Fibroblast of skin of back (primary cell): ENCODE measurements at places on chromosomes 5 and 9.

- no peak for DNase-seq
These were observed 151.6 kb downstream of the SLIT3 start for GRCh38 chr5:169149317-169149716.

DNA sequence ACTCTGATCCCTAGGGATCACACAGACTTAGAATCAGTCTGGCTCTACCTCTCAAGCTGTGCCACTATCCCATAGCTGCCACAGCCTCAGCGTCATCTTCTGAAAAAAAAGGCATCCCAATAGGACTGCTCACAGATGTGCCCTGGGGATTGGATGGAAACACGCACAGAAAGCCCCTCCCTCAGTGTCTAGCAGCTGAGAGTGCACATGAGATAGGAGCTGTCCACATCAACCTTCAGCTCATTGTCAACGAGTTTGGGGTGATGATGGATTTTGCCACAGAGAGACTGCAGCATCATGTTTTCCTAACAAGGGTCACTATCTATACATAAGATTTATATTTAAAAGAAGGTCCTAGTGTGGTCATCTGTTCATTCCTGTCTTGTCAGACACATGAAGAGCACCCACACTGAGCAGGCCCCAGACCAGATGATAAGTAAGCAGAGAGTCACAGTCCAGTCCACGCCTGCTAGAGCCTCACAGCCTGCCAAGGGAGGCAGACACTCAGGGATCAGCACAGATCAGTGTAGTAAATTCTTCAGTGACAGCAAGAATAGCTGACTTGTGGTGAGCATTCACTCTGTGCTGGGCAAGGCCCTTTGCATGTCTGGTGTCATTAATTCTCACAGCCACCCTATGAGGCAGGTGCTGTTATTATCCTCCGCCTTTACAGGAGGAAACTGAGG is 25.8 kb downstream of the AFAP1L1 start:
- no peak for DNase-seq

GRCh38 chr5:87245451-87245850 is 22.2 kb upstream of the RASA1 start:
- DNase-seq, result no peak

DNA sequence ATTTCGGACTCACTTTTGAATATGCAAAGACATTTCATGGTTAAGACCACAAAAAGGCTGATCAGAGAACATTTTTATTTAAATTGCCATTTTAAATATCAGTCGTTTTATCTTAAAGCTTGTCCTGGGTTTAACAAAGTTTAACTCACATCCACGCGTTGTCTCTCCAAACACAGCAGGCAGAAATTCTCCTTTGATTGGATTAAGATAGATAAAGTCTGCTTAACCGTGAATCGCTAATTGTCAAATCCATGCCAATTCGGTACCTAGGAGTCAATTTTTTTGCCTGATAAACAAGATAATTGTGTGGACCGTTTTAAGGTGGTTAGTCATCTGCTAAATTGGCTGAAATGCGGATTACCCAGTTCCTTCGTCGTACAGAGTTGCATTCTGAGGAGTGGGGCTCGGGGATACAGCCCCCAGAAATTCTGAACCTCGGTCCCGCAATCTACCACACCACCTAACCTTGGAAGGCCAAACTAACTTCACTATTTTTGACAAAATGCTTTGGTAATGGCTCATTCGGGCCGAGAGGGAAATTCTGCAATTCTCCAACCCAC is 665 bp upstream of the BTF3 start:
- no peak for DNase-seq

DNA sequence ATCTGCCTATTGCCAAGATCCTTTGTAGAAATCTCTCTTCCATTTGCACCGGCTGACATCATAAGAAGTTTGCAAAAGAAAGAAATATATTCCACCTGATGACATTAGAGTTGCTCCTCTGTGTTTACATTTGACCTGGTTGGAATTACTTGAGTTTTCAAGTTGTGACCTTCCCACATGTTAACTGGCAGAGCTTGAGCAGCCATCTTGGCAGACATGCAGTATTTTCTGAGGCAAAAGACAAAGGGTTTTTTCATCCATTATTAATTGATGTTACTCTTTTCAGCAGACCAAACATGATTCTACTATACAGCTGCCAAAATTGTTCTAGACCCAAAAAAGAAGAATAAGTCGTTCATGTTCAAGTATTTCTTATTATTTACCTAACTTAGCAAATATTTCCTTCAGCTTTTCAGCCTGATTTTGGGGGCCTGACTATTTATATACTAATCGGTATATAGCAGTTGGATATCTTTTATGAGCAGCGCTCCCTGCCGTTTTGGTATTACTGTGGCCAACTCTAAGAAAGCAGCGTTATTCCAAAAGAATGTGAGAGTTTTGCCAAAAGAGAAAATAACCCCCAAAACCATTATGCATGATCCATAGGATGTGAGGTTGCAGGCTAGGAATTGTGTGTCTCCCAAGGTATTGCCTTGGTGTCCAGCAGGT is 212.9 kb downstream of the PBX3 start:
- DNase-seq, result no peak

DNA sequence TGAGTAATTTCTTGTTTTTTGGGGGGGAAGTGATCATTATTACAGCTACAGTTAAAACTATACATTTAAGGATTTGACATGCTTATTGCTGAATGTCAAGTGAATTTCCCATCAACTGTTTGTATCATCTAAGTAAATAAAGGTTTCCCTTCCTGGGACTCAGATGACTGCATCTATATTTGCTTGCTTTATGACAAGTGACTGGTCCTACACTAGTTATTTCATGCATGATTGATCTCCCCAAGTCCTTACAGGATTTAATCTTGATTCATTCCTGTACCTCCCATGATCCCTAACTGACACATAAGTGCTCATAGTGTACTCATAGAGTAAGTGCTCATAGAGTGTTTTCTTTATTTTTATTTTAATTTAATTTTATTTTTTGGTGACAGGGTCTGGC is 2.8 kb downstream of the TXNDC8 start:
- no peak for DNase-seq

GRCh38 chr5:119327018-119327417 is 28.8 kb upstream of the TNFAIP8 start:
- peak; percentile 58 for DNase-seq

- peak; percentile 40 for DNase-seq
These were observed 117.8 kb upstream of the SARDH start for GRCh38 chr9:133855802-133856521.

DNA sequence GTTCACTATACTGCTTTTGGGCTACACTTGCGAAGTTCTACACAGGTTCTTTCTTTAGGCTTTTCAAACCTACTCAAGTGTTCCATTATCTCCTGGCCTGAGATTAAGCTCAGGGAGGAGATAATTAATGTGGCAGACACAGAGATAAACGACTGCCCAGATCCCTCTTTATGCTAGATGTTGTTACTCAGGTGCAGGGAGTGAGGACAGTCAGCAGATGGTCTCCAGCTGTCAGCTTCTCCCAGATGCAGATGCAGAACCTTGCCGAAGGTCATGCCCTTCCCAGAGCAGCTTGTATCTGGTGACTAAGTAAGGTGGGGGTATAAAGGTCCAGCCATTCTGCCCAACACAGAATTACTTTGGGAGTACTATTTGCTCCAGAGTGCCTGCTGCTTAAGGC is 166.2 kb downstream of the ZNF462 start:
- no peak for DNase-seq

DNA sequence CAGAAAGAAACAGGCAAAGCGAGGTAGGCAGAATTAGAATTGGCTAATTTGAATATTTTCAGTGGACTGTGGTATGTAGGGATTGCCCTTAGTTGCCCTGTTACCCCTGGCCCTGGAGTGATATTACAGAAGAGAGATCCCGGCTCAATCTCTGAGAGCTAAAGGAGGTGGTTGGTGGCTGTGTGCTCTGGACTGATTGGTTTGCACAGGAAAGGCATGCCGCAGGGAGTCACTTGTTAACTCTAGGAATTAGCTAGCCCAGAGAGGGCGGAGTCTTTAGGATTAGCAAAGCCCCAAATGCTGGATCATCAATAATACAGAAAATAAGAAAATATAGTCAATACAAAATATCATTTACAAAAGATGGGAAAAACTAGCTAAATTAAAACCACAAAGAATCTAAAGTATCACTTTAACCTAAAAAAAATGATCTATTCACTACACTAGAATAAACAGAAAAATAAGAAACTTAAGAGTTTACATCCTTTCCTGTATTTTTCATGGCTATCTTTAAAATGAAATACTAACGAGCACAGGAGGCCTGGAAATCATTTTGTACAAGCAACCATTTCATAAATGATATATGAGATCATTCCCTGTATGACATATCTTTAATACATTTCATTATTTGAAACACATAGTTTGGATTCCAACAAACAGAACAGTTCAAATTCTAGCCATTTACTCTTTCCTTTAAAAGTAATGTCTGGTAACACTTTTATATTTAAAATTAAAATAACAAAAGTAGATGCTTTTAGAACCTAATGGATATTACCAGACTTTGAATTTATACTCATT is 71.1 kb downstream of the GNAQ start:
- peak; percentile 54 for DNase-seq

- DNase-seq, result no peak
These were observed 503 bp downstream of the SEMA4D start for GRCh38 chr9:89497257-89497963.

DNA sequence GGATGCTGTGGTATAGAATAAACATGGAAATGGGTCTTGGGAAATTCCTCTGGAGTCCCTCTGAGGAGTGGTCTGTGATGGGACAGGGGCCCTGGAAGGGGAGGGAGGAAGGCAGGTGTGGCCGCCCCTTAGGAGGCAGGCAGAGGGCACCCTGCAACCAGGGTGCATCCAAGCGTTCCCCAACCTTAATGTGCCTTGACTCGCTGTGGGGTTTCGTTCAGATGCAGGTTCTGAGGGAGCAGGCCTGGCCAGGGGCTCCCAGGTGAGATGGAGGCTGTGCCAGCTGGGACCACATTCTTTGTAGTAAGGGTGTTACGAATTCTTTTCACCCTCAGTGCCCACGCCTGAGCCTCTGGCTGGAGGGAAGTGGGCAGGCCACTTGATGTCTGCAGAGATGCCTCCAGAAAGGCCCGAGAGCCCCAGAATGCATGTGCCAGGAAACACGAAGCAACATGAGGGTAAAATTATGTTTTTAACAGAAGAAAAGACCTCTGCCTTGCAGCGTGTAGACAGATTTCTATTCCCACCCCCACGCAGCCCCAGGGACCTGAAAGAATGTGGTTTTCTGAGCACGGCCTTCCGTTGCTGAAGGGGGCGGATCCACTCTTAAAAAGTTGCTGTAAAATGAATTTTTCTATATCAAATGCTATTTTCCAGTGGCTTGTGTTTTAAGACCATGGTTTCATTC is 150.4 kb upstream of the IER5L start:
- DNase-seq, result no peak

DNA sequence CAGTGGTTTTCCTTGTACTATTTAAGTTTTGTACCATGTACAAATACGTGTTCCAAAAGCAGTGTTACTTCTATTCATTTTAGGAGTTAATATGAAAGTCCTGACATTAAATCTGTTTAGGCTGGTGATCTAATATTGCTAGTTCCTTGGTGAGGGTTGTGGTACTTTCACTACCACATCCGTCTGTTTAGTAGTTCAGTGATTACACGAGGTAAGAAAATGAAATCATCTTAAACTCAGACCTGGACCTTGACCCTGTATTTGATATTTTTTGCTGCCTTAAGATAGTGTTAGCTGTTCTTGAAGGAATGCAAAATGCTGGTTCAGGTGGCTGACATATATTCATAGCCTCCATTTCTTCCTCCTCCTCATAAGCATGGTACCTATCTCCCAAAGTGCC is 50.3 kb downstream of the MTAP start:
- DNase-seq, result no peak

- peak; percentile 61 for DNase-seq
These were observed 79.4 kb downstream of the ZNF366 start for GRCh38 chr5:72427488-72428437.

GRCh38 chr9:16136961-16137360 is 584.1 kb downstream of the CCDC171 start:
- peak; percentile 65 for DNase-seq
